Regular cardiac myocyte (primary cell): ENCODE measurements at places on chromosomes 13 and 19. TPM values are rescaled to one million over a fixed set of nuclear protein-coding genes. Genes with fewer than 3 reads are reported as not detected.

The ARL11 gene
- under 0.01 TPM in 1 of 2 replicates, not detected in the other for total RNA-seq

The DLL3 gene
- under 0.01 and 0.19 TPM in 2 replicates for total RNA-seq

The PODNL1 gene
- total RNA-seq, result 0.58 and 0.85 TPM in 2 replicates

The ADGRE3 gene
- not detected in 2 replicates for total RNA-seq

The VMAC gene
- 2.5 and 5.4 TPM in 2 replicates for total RNA-seq

The C13orf42 gene
- not detected in 2 replicates for total RNA-seq
